ENCODE measurements at places on chromosomes 4 and X.

- peak; percentile 56 for DNase-seq
Measured at GRCh38 chr4:15690020-15690809, 8.6 kb downstream of the FAM200B start.

DNA sequence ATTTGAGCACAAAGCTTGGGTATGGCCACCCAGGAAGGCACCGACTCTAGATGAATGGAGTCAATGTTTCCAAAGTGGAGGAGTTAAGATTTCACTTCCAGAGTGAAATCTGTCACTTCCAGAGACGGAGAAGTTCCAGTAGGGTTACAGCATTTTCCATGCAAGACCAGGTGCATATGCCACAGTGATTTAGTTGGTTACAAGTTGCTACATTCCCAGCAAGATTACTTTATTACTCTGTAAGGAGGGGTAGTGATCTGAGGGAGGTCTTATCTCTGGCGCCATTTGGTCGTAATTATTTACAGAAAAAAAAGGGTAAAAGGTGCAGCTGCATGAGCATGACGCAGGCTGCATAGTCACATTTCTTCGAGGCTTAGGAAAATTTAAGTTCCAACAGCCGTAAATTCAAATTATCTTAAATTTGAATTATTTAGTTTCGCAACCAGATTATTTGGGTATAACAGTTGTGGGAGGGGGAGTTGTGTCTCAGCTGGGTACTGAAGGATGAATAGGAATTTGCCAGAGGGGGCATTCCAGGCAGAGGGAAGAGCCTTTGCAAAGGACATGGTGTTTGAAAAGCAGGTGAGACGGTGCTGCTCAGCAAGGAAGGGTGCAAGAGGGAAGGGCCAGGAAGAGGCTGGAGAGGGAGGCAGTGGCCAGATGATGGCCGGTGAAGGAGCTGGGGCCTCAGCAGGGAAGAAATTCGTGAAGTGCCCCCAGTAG lies 17.4 kb upstream of the AFAP1 start:
- DNase-seq, result no peak

- no peak for DNase-seq
Measured at GRCh38 chr4:109365939-109366338, 63.5 kb upstream of the COL25A1 start.

DNA sequence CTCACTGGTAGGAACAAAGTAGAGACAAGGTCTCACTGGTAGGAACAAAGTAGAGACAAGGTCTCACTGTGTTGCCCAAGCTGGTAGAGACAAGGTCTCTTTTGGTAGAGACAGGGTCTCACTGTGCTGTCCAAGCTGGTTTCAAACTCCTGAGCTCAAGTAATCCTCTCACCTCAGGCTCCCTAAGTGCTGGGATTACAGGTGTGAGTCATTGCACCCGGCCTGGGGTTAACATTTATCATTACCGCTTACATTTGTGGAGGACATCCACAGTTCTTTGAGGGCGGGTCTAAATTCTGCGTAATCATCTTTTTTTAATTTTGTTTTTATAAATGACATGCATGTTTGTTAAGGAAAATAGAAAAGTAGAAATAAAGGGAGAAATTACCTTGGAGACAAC lies 12.0 kb downstream of the RAB33B start:
- DNase-seq, result no peak

GRCh38 chrX:63400340-63400739 lies 49.2 kb upstream of the SPIN4 start:
- DNase-seq, result no peak

GRCh38 chrX:40055495-40055894 lies 42.3 kb downstream of the BCOR start:
- no peak for DNase-seq

DNA sequence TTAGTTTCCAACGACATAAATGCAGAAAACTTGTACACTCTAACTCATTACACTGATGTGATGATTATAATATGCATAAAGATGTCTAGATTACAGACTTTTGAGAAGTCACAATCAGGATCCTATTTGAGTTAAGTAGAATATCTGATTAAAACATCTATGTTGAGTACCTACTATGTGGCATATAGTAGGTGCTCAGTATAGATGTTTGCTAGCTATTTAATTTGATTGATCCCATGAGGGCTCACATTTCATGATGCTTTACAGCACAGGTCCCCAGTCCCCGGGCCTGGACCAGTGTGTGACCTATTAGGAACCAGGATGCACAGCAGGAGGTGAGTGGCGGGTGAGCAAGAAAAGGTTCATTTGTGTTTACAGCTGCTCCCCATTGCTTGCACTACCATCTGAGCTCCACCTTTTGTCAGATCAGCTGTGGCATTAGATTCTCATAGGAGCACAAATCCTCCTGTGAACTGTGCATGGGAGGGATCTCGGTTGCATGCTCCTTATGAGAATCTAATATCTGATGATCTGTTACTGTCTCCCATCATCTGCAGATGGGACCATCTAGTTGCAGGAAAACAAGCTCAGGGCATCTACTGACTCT lies 33.0 kb upstream of the CXCL8 start:
- no peak for DNase-seq

DNA sequence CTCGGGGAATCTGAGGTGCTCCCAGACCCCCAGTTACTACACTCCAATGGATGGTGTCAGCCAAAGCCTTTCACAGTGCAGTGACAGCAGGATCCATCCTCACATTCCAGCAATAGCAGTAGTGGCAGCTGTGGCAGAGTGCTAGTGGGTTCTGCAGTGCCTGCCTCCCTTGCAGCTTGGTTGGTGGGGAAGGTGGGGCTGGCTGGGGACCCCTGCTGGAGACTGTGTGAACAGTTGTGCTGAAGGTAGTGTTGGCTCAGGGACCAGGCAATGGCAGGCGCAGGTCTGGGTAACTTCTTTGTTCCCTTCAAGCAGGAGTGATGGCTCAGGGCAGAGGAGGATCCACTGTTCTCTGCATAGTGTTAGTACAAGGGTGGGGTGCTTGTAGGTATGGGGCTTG lies 343.7 kb upstream of the TRAM1L1 start:
- no peak for DNase-seq

DNA sequence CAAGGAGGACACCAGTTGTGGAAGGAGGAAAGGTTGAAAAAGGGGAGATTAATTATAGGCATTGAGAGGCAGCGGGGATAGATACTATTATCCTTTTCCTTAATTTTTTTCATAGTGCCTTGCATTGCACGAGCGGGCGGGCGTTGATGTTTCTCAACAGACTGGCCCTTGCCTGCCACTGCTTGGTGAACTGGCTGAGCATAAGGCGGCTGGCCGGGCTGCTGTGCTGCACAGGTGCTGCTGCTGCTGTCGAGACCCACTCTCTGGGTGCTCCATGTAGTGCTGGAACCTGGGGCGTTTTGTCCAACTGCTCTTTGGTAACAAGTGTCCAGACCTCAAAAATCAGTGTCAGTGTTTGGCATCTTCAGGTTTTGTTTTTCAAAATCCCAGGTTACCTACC lies 83.3 kb upstream of the PAQR3 start:
- no peak for DNase-seq

DNA sequence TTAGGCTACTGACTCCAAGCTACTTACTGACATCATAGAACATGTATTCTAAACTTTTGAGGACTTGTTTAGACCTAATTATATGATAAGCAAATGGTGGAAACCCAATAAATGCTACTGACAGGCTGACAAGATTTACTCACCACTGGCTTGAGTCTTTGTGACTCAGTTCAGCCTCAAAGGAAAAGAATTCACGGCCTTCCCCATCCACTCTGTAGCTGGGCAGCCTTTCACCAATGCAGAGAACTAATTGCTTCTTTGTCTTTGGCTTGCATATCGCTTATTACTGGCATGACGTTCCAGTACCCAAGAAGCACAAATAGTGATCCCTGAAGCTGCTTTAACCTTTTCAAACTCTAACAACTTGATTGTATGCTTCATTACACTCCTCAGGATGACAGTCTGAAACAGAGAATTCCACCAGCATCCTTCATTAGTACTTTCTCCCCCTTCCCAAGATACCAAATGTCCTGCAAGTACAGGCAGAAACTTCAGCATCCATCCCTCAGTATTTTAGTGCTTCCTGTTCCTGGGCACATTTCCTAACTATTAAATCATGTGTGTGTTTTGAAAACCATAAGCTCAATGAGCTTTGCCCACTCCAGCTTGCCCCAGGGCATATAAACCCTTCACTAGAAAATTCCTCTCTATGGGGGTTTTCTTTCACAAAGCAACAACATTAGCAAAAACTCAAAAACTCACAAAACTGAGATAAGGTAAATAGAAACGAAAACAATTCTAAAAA lies 298.1 kb upstream of the SLC7A11 start:
- no peak for DNase-seq

DNA sequence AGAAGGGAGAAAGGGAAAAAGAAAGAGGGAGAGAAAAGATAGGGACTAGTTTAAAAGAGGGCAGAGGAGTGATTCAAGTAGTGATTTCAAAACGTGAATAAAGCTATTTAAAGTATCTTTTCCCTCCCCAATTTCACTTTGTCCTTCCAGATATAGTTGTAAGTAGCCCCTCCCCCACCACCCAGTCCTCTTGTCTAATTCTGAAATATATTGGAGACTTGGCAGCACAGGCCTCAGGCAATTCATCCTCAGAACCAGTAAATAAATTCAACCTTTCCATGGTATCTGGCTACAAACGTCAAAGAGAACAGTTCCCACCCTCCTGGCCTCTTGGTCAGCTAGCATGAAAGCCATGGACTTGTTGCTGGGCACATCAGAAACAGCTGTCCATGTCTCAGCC lies 169.5 kb upstream of the SCML1 start:
- no peak for DNase-seq
